ENCODE measurements at places on chromosomes 3 and 15.

DNA sequence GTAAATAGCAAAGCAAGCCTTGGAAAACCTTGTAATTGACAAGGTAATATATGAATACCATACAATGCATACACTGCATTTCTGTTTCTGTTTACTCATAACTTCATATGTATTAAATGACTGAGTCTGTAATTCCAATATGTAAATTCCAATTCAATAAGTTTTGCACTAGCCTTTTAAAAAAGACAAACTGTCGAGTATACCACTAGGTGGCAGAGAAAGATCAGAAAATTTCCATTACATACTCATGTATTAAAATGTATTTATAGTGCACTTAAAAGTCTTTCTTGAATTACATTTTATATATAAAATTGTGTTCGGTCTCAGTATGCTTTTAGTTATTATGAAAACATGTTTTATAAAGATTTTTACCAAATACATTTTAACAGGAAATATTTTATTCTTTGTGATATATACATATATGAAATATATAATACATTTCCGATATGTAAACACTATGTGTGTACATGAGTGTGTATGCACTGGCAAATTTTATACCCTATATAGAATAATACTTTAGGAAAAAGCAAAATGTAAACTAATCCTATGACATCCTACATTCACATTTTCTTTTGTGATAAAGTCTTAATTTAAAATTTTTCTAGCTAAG is 216.8 kb downstream of the VGLL3 start:
- peak; percentile 36 for DNase-seq

- no peak for DNase-seq
These were observed at the start of gene GRIP2 for GRCh38 chr3:14539742-14540491. GRIP2 (minus strand) TSS chr3:14540342; CDS start chr3:14540308, 34 bp downstream.

GRCh38 chr15:28957606-28958498 is 72.1 kb downstream of the APBA2 start:
- DNase-seq, result no peak

GRCh38 chr15:49042165-49042564 is 4.1 kb downstream of the SECISBP2L start:
- no peak for DNase-seq

Measured in lung microvascular endothelial cell (primary cell).